ENCODE measurements at places on chromosomes 7 and 10.

DNA sequence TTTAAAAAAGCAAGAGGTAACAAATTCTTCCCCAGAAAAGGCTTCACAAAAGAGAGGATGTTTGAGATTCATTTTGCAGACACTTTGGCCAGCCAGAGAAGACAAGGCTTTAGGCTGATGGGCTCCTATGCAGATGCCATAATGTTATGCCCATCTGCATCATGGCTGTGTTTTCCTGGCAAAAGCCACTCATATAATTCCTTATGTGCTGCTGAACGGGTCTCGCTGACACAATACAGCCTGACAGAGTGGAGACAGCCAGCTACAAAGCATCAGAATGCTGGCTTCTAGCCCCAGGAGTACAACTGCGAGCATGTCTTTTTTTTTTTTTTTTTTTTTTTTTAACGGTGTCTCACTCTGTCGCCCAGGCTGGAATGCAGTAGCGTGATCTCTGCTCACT is 1157.4 kb upstream of the AUTS2 start:
- peaks cover 1% of the 10 kb centered on the region for H3K4me1 ChIP-seq
- DNase-seq: no peak
- no peak overlapping the region for H3K27ac ChIP-seq
- no peaks in the 10 kb centered on the region for H3K36me3 ChIP-seq
- H3K4me3 ChIP-seq: no peak overlapping the region
- peaks cover 8% of the 10 kb centered on the region for H3K27me3 ChIP-seq

- no peak overlapping the region for H3K4me3 ChIP-seq
- DNase-seq: no peak
- no peaks in the 10 kb centered on the region for H3K4me1 ChIP-seq
- H3K36me3 ChIP-seq: no peaks in the 10 kb centered on the region
These were observed 167.2 kb downstream of the NPSR1 start for GRCh38 chr7:34825221-34825620.

- H3K36me3 ChIP-seq: no peaks in the 10 kb centered on the region
- DNase-seq: no peak
- H3K27ac ChIP-seq: no peak overlapping the region
- H3K27me3 ChIP-seq: peaks cover 25% of the 10 kb centered on the region
These were observed 19.8 kb upstream of the TMEM273 start for GRCh38 chr10:49207936-49208487.

GRCh38 chr10:117439243-117439912 is 64.1 kb upstream of the PDZD8 start:
- no peaks in the 10 kb centered on the region for H3K4me1 ChIP-seq
- H3K27ac ChIP-seq: no peak overlapping the region
- H3K4me3 ChIP-seq: no peak overlapping the region
- H3K36me3 ChIP-seq: no peaks in the 10 kb centered on the region
- peaks cover 13% of the 10 kb centered on the region for H3K27me3 ChIP-seq

GRCh38 chr10:25059990-25060389 is 43.6 kb downstream of the THNSL1 start:
- no peaks in the 10 kb centered on the region for H3K36me3 ChIP-seq
- H3K27me3 ChIP-seq: no peaks in the 10 kb centered on the region
- DNase-seq: no peak

- peak overlapping the region; percentile 50 for H3K27ac ChIP-seq
- DNase-seq: no peak
- H3K27me3 ChIP-seq: peaks cover 32% of the 10 kb centered on the region
- peaks cover 17% of the 10 kb centered on the region for H3K4me1 ChIP-seq
These were observed 23.3 kb downstream of the CPXM2 start for GRCh38 chr10:123868038-123869019.

- no peak for DNase-seq
- no peak overlapping the region for H3K27ac ChIP-seq
These were observed 41.1 kb downstream of the SUGCT start for GRCh38 chr7:40175725-40176510.

DNA sequence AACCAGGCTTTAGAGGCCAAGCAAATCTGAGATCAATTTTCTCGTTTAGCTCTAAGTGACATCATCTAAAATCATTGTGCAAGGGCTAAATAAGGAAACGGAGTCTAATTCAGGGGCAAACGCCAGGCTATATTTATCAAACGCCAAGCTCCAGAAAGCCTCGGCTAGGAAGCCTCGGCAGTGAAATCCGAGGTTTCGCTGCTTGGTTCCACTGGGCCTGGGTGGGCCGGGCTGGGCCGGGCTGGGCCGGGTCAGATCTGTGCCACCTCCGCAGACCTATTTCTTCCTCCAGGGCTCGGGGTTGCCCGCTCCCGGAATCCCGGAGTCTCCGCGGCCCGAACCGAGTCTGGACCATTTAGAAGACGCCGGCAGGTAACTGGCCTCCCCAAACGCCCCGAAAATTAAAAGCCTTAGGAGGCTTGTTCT is 459 bp upstream of the FEZF1 start:
- no peak for DNase-seq
- peak overlapping the region; percentile 40 for H3K4me3 ChIP-seq
- no peak overlapping the region for H3K27ac ChIP-seq
- peaks cover 34% of the 10 kb centered on the region for H3K4me1 ChIP-seq
- no peaks in the 10 kb centered on the region for H3K36me3 ChIP-seq
- peaks cover 99% of the 10 kb centered on the region for H3K27me3 ChIP-seq

DNA sequence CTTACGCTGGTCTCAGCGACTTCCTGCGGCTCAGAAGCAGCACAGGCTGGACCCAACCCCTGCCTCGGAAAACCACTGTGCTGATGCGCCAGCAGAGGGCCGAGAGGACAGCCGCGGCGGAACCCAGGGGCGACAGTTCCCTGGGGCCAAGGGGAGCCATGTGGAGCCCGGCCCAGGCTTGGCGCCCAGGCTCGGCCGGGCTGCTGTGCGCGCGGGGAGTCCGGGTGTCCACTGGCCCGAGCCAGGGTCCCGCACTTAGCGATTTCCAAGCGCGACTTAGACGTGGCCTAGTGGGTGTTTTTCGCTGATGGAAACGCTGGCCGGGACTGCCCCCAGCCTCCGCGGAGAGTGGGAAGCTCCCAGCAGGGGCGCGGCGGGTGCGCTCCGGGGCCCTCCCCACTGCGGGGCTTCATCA is 18.6 kb upstream of the ZNF32 start:
- no peaks in the 10 kb centered on the region for H3K36me3 ChIP-seq
- H3K4me3 ChIP-seq: no peak overlapping the region
- no peak overlapping the region for H3K27ac ChIP-seq
- H3K27me3 ChIP-seq: peaks cover 7% of the 10 kb centered on the region
- peaks cover 4% of the 10 kb centered on the region for H3K4me1 ChIP-seq
- DNase-seq: no peak

DNA sequence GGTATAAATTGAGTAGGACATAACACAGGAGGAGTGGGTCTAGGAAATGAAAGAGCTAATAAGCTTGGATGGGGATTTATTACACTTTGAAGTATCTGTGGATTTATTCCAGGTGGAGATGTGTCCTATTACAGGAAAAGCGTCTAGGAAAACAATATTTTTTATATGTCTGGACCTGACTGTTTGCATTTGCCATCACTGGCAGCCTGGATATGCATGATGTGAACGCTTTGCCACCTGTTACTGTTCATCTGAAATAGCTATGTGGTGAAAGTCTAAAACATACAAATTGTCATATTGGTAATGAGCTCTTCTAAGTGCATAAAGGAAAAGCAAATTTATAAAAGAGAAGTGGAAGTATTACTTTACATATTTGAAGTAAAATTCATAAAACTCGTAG is 31.6 kb upstream of the AGMO start:
- DNase-seq: no peak
- no peak overlapping the region for H3K4me3 ChIP-seq
- no peak overlapping the region for H3K27ac ChIP-seq
- H3K27me3 ChIP-seq: no peaks in the 10 kb centered on the region

DNA sequence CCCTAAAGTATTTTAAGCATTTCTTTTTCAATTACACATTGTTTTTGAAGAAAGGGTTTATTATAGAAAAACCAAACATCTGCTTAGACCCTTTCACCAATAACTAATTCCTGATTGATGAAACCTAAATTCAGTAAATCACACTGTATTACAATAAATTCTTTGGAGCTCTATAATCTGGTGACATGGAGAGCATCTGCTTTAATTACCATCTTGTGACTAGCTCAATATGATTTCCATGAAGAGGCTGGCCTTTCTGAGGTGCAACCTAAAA is 9.7 kb downstream of the HYCC1 start:
- H3K36me3 ChIP-seq: no peaks in the 10 kb centered on the region
- no peak overlapping the region for H3K4me3 ChIP-seq
- no peak for DNase-seq
- no peaks in the 10 kb centered on the region for H3K27me3 ChIP-seq
- no peak overlapping the region for H3K27ac ChIP-seq
- no peaks in the 10 kb centered on the region for H3K4me1 ChIP-seq

DNA sequence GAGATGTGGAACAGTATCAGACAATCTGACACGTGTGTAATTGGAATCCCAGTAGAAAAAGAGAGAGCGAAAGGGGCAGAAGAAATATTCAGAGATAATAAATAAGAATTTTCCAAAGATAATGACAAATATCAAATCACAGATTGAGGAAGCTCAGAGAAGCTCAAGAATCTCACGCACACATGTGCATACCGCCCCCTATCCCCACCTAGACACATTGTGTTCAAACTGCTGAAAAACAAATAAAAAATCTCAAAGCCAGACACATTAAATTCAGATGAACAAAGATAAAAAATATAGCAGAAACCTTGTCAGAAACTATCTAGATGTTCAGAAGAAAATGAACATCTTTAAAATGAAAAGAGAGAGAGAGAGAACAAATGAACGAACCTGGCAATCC is 17.2 kb downstream of the SFR1 start:
- DNase-seq: no peak
- no peak overlapping the region for H3K27ac ChIP-seq
- H3K4me3 ChIP-seq: no peak overlapping the region
- no peaks in the 10 kb centered on the region for H3K4me1 ChIP-seq

DNA sequence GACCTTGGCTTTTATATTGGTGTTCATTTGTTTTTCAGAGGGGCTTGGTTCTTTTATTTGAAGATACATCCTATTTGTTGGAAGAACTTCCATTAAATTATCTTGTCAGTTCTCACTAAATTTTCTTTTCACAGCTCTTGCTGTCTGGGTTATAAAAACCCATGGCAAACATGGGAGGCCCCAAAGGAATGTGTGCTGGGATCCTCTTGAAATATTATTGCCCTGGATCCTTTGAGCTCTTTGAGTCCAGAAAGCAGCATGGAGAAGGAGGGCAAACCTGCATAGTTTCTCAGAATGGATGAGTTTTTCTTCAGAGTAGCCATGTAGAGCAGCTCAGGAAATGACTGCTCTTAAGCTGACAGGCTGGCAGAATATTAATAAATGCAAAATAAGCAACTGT is 187.4 kb downstream of the CTTNBP2 start:
- H3K27me3 ChIP-seq: no peaks in the 10 kb centered on the region
- H3K4me3 ChIP-seq: no peak overlapping the region
- peaks cover 15% of the 10 kb centered on the region for H3K4me1 ChIP-seq
- H3K36me3 ChIP-seq: no peaks in the 10 kb centered on the region
- DNase-seq: no peak

DNA sequence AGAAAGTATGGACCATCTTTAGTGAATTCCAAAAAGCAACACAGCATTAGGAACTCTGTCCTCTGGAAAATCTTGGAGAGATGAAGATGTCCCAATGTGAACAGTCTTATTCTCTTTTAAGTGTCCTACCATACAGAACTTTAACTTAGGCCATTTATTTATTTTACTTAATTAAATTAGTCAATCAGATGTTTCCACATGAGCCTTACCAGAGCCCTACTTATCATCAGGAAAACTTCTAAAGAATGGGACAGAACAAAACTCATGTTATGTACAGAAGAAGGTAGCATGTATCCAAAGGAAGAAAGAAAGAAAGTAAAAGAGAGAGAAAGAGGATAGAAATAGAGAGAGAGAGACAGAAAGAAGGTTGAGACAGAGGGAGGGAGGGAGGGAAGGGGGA is 276.4 kb downstream of the ETV1 start:
- no peaks in the 10 kb centered on the region for H3K27me3 ChIP-seq
- DNase-seq: no peak
- H3K27ac ChIP-seq: no peak overlapping the region
- no peaks in the 10 kb centered on the region for H3K4me1 ChIP-seq
- peaks cover 4% of the 10 kb centered on the region for H3K36me3 ChIP-seq

DNA sequence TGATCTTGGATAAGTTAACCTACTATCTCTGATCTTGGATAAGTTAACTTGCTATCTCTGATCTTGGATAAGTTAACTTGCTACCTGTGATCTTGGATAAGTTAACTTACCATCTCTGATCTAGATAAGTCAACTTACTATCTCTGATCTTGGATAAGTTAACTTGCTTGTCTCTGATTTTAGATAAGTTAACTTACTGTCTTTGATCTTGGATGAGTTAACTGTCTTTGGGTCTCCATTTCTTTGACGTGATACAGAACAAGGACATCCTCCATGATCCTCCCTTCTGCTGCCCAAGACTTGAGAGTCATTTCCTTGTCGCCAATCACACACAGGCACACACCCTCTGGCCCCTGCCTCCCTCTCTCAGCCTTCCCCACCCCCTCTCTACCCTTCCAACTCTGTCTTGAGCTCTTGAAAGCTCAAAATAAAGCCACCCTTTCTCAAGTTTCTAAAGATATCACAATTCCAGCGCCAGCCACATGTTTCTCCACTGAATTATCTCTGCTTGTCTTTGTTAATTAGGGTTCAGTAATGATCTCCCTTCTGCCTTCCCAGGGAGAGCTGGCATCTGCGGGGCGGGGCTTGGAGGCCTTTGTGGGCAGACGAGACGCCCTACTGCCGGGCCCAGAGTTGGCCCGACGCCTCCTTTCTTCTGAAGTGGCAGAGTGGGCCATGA is 85.1 kb upstream of the GTF2I start:
- peaks cover 4% of the 10 kb centered on the region for H3K36me3 ChIP-seq
- no peaks in the 10 kb centered on the region for H3K27me3 ChIP-seq
- H3K27ac ChIP-seq: peak overlapping the region; percentile 75
- peaks cover 11% of the 10 kb centered on the region for H3K4me1 ChIP-seq

DNA sequence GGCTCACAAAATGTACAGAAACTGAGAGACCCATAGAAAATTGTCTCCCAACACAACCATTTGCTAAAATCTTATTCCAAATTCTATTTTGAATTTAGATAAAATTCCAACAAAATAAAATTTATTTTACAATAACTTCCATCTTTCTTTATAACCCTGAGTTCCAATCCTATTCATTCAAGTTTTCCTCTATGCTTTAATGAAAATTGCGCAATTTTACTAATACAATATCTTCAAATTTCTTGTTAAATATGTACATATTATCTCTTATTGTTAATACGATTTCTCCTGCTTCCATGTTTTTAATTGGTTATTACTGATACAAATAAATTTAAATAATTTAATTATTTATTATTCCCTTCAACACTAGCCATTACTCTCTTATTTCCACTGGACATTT is 645.2 kb upstream of the COBL start:
- H3K27me3 ChIP-seq: no peaks in the 10 kb centered on the region
- H3K4me1 ChIP-seq: no peaks in the 10 kb centered on the region
- no peak overlapping the region for H3K4me3 ChIP-seq
- H3K36me3 ChIP-seq: peaks cover 6% of the 10 kb centered on the region
- no peak for DNase-seq

DNA sequence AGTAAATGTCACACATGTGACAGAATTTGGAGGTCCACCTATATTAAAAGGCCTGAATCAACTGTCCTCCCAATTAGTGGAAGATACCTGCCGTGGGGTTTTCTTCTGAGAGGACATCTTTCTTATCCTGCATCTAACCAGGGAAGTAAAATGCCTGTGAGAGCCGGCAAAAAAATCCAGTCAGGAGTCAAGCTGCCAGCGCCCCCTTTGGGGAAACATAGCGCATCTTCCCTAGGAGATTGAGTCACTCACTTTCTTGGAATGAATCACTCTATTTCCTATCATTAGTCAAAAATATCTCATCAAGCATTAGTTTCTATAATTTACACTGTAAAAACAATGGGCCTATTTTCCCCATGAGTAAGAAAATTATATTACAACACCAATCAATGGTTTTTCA is 66.4 kb upstream of the ANK3 start:
- H3K36me3 ChIP-seq: no peaks in the 10 kb centered on the region
- peaks cover 17% of the 10 kb centered on the region for H3K4me1 ChIP-seq
